ENCODE measurements at places on chromosomes 3 and 15. TPM values are rescaled to one million over a fixed set of nuclear protein-coding genes. Genes with fewer than 3 reads are reported as not detected.

Gene ADGRG7
- not detected for total RNA-seq

Gene EXD1
- total RNA-seq, result not detected

Gene CORO2B
- not detected for total RNA-seq

Gene CD47
- 170 TPM for total RNA-seq

Data from CD4-positive, alpha-beta T cell (primary cell).